Sigmoid colon (tissue), 7 donors: ENCODE measurements at places on chromosomes 2 and 18. TPM values are rescaled to one million over a fixed set of nuclear protein-coding genes. Genes with fewer than 3 reads are reported as not detected.
A peak's percentile ranks its signal among the peaks of the same experiment; 100 is the strongest.

- no peak for DNase-seq
These were observed 21.1 kb downstream of the BIRC6 start for GRCh38 chr2:32377928-32378327.

GRCh38 chr2:128282976-128283810 lies 35.5 kb downstream of the HS6ST1 start:
- peak; percentile 70 for DNase-seq

DNA sequence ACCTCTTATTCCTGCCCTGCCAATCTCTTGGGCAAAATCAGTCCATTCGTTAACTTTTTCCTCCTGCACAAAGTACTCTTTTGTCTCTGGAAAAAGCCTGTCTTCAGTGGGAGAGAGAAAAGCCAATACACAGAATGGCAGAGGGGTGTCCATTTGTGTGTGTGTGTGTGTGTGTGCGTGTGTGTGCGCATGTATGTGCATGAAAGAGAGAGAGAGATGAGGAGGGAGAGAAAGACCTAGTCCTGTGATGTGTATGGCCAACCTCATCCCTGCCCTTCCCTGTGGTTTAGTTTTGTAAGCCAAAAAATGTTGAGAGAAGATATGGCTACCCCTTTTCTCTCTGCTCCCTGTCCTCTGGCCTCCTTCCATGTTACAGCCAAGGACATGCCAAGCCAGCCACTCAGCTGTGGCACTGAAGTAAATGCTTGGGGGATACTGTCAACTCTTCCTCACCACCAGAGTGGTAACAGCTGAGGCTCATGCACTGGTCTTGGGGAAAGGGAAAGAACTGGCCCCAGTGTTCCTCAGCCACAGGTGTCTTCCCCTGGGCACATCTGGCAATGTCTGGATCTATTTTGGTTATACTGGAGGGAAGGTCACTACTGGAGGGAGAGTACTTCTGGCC lies 10.6 kb downstream of the SLC4A5 start:
- DNase-seq: no peak

GRCh38 chr2:207231106-207231865 lies 65.5 kb upstream of the KLF7 start:
- no peak for DNase-seq

MGAT4A gene
- 9.5 TPM for total RNA-seq

HTRA2 gene
- total RNA-seq: 28.2 TPM
